ENCODE measurements at places on chromosomes 4 and X.

GRCh38 chr4:7160951-7161440 is 31.3 kb upstream of the SORCS2 start:
- no peak for DNase-seq

DNA sequence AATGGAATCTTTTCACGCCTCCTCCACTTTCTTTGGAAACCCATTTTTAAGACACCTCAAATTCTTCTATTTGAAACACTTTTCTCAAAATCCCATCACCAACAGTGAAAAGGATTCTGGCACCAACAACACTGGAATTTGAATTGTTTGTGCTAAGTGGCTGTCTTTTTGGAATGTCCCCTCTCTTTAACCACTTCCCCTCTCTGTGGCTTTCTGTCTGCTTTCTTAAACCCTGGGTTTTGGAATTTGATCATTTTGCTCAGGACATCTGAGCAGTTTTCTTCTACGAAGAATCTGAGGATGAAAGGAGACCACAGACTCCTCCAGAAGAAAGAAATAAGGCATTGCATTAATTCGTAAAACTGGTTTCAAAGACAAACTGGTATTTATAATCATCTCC is 89.0 kb downstream of the MXRA5 start:
- DNase-seq = no peak

DNA sequence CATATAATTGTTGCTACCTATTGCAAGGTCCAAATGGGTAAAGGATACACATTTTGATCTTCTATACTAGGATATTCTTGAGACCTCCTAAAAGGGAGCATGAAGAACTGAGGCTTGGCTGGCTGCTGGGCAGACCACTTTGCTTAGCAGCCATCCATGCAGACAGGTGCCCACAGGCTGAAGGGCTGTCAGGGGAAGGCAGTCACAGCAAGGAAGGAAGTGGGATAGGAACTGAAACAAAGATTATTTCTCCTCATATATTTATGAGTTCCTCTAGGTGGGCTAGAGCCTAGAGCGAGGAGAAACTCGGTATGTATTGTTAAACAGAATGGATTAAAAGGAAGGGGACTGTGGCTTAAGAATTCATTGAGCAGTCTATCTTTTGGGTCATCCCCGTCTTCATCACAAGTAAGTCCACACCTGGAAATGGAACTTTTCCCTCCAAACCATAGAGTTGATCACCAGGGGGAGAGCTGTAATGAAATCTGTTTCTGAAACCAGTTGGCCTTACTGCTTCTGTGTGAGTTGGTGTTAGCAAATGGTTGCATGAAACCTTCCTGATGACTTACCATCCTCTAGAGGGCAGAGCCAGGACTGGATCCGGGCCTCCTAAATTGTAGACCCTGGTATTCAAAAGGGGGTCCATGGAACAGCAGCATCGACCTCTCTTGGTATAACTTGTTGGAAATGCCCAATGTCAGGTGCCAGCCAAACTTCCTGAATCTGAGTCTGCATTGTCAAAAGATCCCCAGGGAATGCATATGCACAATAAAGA is 42.3 kb downstream of the AFF2 start:
- no peak for DNase-seq

DNA sequence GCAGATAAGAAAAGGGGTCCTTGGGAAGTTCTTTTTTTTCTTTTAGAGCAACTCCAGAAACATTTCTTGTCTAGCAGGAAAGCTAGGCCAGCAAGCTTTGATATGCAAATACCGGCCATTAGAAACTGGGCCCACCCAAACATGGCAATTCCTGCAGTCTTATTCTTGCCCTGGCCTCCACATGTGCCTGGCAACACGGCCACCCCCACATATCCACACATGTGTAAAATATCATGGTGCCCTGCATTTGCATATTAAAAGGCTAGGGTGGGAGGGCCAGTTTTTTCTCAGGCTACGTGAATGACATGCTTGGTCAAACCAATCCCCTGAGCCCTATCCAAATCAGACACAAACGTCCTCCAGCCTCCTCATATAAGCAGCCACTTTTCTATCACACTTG is 171.7 kb upstream of the ZCCHC13 start:
- no peak for DNase-seq

DNA sequence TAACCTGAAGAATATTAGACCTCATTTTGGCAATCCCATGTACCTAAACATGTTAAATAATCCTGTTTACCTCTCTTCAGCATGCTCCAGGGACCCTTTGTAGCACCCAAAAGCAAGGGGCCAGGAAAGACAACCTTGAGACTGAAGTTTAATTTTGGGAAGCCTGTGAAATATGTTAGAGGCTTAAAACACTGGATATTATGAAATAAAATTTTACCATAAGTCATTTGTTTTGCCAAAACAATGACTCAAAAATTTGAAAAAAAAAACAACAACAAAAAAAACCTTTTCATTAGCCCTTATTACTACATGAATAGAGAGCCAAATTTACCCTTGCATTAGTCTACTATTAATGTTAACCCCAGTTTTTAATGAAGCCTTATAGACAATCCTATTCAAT is 49.7 kb downstream of the HMGB2 start:
- DNase-seq = no peak

GRCh38 chr4:108097990-108098553 is 70.7 kb downstream of the LEF1 start:
- no peak for DNase-seq

DNA sequence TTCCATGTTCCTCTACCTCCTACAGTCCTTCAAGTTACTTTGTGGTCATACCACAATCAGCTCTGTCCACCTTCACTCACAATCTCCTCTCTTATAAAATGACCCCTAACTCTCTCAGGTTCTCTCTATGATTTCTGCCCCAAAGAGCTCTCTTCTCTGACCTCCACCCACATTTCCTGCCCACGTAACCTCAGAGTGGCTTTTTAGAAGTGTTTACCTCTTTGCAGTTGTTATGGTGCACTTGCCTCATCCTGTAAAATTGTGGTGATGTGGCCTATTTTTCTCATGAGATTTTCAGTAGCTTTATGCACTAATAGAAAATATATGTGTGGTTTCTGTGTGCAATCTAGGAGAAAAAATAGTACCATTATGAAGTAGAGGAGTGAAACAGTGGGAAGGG is 215.8 kb downstream of the PACRGL start:
- DNase-seq = no peak

GRCh38 chr4:154928640-154929257 is 147.7 kb downstream of the RBM46 start:
- DNase-seq = no peak

- no peak for DNase-seq
Observed at GRCh38 chr4:159395693-159396092, 292.8 kb downstream of the RAPGEF2 start.

- no peak for DNase-seq
Observed at GRCh38 chr4:108794136-108794535, 31.3 kb upstream of the ETNPPL start.

DNA sequence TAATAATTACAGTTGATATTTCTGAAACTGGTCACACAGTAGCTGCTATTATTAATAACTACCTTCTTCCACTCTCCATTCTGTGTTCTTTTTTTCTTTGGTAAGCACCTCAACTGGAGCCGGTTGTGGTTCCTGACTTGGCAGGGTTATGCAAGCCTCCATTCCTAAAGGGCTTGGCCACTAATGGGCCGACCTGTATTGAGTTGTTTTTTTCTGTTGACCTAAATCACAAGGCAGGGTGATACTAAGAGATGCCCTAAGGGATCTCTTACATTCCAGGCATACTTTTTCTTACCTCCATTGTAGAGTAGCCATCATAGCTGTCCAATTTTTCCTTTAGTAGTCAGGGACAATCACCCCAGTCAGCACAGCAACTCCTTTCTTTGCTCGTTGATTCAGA is 1295.8 kb upstream of the ADGRL3 start:
- DNase-seq = no peak

GRCh38 chrX:136067966-136068365 is 79.4 kb upstream of the FHL1 start:
- DNase-seq = no peak

DNA sequence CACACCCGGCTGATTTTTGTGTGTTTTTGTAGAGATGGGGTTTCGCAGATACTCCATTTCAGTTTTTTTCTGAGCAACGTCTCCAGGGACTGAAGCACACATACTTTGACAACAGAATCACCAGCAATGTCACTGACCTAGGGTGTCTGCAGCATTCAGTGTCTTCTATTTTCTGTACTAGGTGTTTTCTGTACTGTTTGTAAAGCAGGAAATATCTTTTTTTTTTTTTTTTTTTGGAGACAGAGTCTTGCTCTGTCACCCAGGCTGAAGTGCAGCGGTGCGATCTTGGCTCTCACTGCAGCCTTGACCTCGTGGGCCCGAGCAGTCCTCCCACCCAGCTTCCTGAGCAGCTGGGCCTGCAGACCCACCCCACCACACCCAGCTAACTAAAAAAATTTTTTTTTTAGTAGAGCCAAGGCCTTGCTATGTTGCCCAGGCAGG is 8.9 kb downstream of the ADD1 start:
- DNase-seq = no peak

GRCh38 chr4:37685161-37685822 is 884 bp downstream of the RELL1 start:
- no peak for DNase-seq

DNA sequence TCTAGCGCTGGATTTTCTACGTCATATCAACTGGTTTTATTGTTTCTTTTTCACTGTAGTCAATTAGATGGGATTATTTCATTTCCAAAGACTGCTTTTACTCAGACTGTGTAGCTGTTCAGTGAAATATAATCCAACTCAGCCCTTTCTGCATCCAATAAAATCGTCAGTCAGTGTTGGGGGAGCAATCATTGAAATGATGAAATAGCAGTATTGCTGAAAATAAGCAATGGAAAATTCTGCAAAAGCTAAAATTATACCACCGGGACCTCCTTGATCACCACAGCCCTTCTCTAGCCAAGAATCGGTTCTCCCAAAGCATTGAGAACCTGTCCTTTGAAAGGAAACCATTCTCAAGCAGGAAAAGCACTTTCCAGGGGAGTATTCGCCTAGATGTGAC is 243.1 kb upstream of the TENM3 start:
- DNase-seq = no peak

DNA sequence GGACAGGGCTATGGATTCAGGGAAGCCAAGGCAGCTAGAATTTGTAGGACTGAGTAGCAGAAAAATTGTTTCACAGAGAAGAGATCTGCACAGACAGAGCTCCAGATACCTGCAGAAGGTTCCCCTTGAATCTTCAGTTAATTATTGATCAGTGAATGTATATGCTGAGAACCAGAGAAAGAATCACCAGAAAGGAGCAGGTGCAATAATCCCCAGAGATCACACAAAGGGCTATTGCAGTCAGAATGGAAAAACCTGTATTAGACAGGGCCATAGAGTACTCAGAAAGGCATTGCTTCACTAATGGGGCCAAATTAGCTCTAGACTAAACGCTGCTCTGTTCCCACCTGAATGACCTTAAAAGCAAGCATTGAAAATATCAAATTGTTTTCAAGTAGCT is 35.5 kb upstream of the SMAD1 start:
- no peak for DNase-seq

DNA sequence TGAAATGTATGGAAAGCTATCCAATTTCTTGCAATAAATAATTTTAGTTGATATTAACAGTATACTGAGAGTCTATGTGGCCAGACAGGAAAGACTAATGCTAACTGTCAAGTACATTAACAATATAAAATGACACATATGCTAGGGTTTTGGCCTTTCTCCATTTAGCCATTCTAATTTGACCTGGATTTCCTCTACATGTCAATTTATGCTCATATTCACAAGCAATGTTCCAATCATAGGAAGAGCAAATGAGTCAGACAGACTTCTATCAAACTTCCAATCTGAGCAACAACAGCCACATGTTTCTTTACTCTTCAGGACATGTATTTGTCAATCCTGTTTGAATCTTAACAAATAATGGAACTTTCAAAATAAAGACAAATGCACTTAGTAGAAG is 53.6 kb downstream of the CORIN start:
- DNase-seq = no peak

- DNase-seq = peak; percentile 3
Observed at GRCh38 chrX:101051153-101051548, 760 bp downstream of the TRMT2B start.

DNA sequence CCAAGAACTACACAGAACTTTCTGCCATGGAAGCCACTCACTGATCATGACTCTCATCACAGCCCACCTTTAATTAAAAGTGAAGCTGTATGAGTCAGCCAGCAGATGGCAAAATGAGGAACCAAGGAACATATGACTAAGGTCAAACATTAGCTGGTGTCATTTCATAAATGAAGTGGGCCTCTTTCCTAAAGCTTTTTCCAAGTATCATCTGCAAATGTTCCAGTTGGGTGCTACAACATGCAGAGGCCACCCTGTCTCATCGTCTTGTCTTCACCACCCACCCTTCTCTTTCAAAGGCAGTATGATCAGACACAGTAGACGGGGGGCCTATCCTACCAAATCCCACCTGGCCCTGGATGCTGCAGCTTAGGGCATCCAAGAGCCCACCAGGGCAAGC is 9.2 kb upstream of the EOLA1 start:
- DNase-seq = no peak

DNA sequence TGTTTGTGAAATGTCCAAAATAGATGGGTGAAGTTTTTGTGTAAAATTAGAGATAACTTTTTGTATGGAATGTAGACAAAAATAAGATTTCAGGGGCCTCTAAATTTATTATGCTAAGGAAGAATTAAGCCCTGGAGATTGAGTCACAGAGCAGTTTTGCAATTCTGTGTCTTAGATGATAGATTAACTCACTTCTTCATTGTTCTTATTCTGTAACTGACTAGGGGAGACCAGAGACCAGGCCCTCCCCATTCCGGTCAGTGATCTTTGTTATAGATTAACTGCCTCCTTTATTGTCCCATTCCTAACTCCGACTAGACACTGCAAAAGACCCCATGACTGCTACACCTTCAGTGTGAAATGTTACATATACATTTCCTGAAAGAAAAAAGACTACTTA is 238.4 kb upstream of the TAPT1 start:
- no peak for DNase-seq

- no peak for DNase-seq
Observed at GRCh38 chrX:154002215-154002719, 17.4 kb downstream of the IRAK1 start.
